ENCODE measurements at places on chromosomes 3 and 15. TPM values are rescaled to one million over a fixed set of nuclear protein-coding genes. Genes with fewer than 3 reads are reported as not detected.

Gene ECE2
- not detected for total RNA-seq

Gene SLC35G2
- 0.42 TPM for total RNA-seq

Gene CILP
- total RNA-seq = 0.42 TPM

Gene POLQ
- total RNA-seq = 0.35 TPM

Gene GOLGA6L24
- total RNA-seq = not detected

Gene PTPRG
- not detected for total RNA-seq

Gene IL5RA
- total RNA-seq = 0.33 TPM

Gene CADM2
- not detected for total RNA-seq

Gene FEZF2
- total RNA-seq = not detected

Gene CNTN3
- not detected for total RNA-seq

- DNase-seq = no peak
- no peaks in the 10 kb centered on the region for H3K4me1 ChIP-seq
- H3K4me3 ChIP-seq = no peak overlapping the region
- no peaks in the 10 kb centered on the region for H3K36me3 ChIP-seq
Measured at GRCh38 chr3:69998759-69999139, 784 bp upstream of the SAMMSON start.

DNA sequence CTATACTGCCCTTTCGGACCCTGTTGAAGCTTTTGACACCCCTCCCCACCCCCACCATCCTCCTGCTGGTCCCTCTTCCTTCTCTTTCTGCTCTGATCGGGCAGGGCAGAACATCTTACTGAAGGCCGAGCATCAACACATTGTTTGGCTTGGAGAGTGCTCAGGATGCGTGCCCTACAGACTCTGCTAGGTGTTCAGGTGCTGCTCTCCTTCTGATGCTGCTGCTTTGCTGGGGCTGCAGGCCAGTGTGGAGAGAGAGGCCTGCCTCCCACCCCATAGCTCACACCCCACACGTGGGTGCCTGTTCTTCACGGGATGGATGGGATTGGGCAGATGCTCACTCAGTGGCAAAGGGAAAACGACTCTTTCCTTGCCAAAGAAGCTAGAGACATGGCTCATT is 89.8 kb upstream of the ONECUT1 start:
- no peaks in the 10 kb centered on the region for H3K4me1 ChIP-seq
- peaks cover 3% of the 10 kb centered on the region for H3K27me3 ChIP-seq
- H3K36me3 ChIP-seq = no peaks in the 10 kb centered on the region
- no peak overlapping the region for H3K4me3 ChIP-seq
- DNase-seq = no peak

DNA sequence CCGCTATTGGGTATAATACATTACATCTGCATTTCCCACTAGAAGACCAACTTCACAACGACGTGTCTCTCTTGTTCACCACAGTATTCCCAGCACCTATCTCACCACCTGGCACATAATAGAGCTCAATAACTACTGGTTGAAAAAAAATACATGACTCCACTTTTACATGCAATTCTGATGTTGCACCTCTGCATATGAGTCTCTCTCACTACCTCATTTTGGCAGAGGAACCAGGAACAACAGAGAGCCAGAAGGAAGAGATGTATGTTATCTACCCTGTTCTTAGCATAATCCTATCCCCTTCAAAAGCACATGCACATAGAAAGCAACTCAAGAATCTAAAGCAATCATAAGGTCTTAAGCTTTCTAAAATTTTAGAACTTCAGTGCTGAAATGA is 61.6 kb downstream of the SHQ1 start:
- H3K4me3 ChIP-seq = no peak overlapping the region
- no peak for DNase-seq
- H3K27me3 ChIP-seq = no peaks in the 10 kb centered on the region
- H3K36me3 ChIP-seq = peaks cover 4% of the 10 kb centered on the region
- H3K27ac ChIP-seq = no peak overlapping the region
- peaks cover 10% of the 10 kb centered on the region for H3K4me1 ChIP-seq

DNA sequence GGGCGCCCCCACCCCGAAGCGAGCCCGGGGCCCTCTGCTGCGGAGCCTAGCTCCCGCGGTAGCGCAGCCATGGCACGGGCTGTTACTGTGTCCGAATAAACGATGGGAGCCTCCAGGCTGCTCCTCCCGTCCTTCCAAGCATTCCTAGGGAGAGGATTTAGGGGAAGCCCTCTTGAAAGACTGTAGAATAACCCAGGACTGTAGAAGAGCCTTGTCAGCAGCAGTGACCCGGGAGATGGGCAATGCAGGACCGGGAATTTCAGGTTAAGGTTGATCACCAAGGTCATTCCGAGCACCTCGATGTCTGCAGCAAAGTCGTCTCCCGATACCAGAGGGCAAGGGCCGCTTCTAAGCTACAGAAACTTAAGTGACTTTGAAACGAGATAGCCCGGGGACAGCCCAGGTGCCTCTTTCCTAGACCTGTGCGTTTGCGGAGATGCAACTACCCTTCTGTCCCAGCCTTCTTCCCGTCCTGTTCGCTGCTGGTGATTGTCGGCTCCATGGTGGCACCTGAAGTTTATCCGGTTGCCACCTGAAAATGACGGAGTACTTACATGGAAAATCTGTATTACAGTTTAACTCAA is 753 bp upstream of the MYO5A start:
- peak overlapping the region; percentile 91 for H3K27ac ChIP-seq
- H3K4me3 ChIP-seq = peak overlapping the region; percentile 7
- no peak for DNase-seq
- peaks cover 20% of the 10 kb centered on the region for H3K4me1 ChIP-seq

GRCh38 chr3:34212175-34212574 is 413.7 kb downstream of the PDCD6IP start:
- no peak for DNase-seq
- no peaks in the 10 kb centered on the region for H3K4me1 ChIP-seq
- H3K4me3 ChIP-seq = no peak overlapping the region
- H3K27me3 ChIP-seq = no peaks in the 10 kb centered on the region

DNA sequence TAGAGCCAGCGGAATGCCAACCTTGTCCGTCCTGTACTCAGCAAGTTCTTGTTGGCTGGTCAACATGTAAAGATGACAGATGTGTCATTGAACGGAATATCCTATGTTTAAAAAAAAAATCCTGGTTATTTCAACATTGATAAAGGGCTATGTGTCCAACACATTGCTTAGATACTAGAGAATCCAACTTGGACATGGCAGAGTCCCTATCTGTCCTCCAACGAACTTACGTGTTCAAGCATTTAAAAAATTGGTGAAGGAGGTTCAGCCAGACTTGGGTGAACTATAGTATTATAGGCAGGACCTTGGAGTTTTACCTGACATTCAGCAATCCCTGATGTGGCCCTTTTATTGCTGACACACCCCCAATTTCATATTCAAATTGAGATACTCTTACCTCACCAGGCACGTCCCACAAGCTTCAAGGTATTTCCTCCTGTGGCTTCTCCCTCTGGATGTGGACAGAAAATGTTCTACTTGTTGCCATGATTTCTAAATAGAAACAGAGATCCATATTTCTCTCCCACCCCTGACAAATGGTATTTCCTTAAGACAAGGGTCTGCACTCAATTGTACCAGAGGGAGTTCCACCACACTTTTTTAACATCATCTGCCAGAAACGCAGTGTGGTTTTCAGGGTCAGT is 207.7 kb upstream of the TPM1 start:
- H3K36me3 ChIP-seq = no peaks in the 10 kb centered on the region
- DNase-seq = no peak
- H3K27ac ChIP-seq = no peak overlapping the region
- H3K4me3 ChIP-seq = no peak overlapping the region
- no peaks in the 10 kb centered on the region for H3K27me3 ChIP-seq
- H3K4me1 ChIP-seq = no peaks in the 10 kb centered on the region

DNA sequence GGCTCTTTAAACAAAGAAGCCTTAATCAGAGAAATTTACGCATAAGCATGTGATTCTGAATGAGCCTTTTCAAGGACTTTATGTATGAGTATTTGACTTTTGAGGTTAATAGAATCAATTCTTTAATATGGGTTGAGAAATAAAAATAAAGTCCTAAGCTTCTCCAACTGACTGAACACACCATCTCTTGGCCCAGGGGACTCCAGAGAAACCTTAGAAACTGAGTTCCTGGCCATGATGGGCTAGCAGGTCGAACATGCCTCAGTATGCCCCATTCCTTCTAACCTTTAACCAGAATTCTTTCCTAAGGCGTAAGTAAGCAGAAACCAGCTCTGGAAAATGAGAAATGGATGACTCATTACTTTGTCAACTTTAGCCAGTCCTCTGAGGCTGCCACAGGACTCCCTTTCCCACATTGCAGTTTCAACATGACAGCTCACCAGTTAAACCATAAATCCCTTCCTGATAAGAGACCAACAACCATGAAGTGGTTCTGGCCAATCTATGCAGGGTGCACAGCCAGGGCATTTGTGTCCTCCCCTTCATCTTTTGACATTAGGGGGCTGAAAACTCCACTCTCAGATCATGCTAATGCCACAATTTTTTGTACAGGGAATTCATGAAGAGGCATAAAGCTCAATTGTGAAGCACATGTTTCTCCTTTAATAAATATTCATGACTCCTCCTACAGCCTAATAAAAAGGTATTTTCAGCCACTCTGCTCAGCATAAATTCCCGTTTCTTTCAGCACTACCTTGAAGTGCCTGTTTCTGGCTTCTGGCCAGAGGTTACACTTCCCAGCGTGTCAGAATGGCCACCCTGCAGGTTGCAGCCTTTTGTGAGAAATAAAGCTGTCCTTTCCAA is 33.3 kb downstream of the TM4SF18 start:
- H3K36me3 ChIP-seq = no peaks in the 10 kb centered on the region
- no peaks in the 10 kb centered on the region for H3K27me3 ChIP-seq
- H3K4me1 ChIP-seq = no peaks in the 10 kb centered on the region
- DNase-seq = no peak

DNA sequence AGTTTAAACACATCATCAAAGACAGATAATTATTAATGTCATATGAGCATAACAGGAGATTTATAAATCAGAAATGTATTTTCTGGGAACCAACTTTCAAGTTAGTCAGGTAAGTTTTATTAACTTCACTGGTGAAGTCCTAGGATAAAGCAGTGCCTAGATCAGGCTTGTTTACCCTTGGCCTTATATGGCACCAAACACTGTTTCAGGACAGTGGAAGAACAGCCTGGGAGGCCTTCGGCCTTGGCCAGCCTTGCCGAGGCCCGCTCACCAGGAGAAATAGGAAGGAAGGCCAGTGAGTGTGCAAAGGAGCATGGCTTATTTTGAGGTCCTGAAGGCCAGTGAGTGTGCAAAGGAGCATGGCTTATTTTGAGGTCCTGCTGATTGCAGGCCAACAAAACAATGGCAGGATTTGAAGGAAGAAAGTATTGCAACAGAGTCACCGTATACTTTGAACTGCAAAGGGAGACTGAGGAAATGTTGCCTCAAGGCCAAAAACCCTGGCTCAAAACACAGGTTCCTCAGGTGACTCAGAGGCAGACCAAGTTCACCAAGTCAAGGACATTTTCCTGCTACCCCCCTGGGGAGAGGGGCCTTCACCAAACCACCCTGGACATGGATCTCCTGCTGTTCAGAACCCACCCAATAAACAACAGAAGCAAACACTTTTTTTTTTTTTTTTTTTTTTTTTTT is 174.3 kb downstream of the TP63 start:
- H3K27ac ChIP-seq = no peak overlapping the region
- H3K4me3 ChIP-seq = no peak overlapping the region
- DNase-seq = no peak
- H3K27me3 ChIP-seq = no peaks in the 10 kb centered on the region
- no peaks in the 10 kb centered on the region for H3K36me3 ChIP-seq

GRCh38 chr3:94379264-94379663 is 316.4 kb downstream of the NSUN3 start:
- H3K27ac ChIP-seq = no peak overlapping the region
- H3K36me3 ChIP-seq = no peaks in the 10 kb centered on the region
- no peak overlapping the region for H3K4me3 ChIP-seq
- no peaks in the 10 kb centered on the region for H3K4me1 ChIP-seq
- no peak for DNase-seq
- H3K27me3 ChIP-seq = no peaks in the 10 kb centered on the region

DNA sequence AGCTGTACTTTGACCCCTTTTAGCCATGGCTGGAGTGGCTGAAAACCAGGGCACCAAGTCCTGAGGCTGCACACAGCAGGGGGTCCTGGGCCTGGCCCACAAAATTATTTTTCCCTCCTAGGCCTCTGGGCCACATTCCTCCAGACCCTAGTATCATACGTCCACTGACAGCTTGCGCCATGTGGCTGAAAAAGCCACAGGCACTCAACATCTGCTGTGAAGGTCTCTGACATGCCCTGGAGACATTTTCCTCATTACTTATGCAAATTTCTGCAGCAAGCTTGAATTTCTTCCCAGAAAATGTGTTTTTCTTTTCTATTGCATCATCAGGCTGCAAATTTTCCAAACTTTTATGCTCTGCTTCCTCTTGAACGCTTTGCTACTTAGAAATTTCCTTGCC is 239.0 kb downstream of the SQOR start:
- no peaks in the 10 kb centered on the region for H3K36me3 ChIP-seq
- H3K27me3 ChIP-seq = no peaks in the 10 kb centered on the region
- no peak overlapping the region for H3K27ac ChIP-seq
- no peak overlapping the region for H3K4me3 ChIP-seq

DNA sequence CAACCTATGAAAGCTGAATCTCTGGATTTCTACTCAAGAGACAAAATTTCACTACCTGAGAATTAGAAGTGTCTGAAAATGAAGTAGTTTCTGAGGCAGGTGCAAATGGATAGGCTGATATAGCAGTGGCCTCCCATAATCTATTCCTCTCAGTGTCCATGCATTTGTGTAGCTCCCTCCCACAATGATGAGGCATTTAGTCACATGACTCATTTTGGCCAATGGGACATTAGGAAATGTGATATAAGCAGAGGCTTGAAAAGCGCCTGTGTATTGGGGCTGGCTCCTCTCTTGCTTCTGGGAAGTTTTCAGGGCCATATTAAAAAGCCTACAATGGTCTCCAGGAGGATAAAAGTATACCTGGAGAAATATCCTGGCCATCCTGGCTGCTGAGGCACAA is 79.7 kb upstream of the MRPL3 start:
- H3K27ac ChIP-seq = no peak overlapping the region
- H3K4me1 ChIP-seq = no peaks in the 10 kb centered on the region
- no peaks in the 10 kb centered on the region for H3K27me3 ChIP-seq
- H3K4me3 ChIP-seq = no peak overlapping the region

GRCh38 chr3:141392416-141392815 is 24.1 kb downstream of the ZBTB38 start:
- DNase-seq = no peak
- H3K27me3 ChIP-seq = no peaks in the 10 kb centered on the region
- no peaks in the 10 kb centered on the region for H3K36me3 ChIP-seq
- H3K4me1 ChIP-seq = peaks cover 10% of the 10 kb centered on the region
- no peak overlapping the region for H3K4me3 ChIP-seq
- no peak overlapping the region for H3K27ac ChIP-seq

DNA sequence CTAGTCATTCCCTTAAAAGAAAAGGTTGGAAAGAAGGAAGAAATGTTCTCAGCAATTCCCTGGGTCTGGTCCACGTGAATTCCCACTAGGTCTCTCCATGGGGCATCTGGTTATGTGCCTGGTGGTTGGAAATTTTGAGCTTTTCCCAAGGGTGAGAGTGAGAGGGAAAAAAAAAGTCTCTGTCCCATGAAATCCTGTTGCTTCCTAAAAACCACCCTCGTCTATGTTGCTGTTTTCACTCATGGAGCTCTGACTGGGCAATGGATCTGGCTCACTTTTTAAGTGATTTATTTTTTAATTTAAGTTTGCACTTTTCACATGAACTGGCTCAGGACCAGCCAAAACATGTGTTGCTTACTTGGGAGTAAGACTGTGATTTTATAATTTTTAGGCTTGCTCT is 190.1 kb downstream of the CHST2 start:
- no peak overlapping the region for H3K27ac ChIP-seq
- no peaks in the 10 kb centered on the region for H3K36me3 ChIP-seq
- H3K27me3 ChIP-seq = no peaks in the 10 kb centered on the region
- H3K4me1 ChIP-seq = no peaks in the 10 kb centered on the region
- no peak overlapping the region for H3K4me3 ChIP-seq

- no peak overlapping the region for H3K27ac ChIP-seq
- no peaks in the 10 kb centered on the region for H3K36me3 ChIP-seq
- H3K27me3 ChIP-seq = no peaks in the 10 kb centered on the region
- no peaks in the 10 kb centered on the region for H3K4me1 ChIP-seq
- H3K4me3 ChIP-seq = no peak overlapping the region
- DNase-seq = no peak
Measured at GRCh38 chr15:95887666-95888390, 442.7 kb upstream of the NR2F2 start.
